Activated CD4-positive, alpha-beta T cell treated with anti-CD3 and anti-CD28 coated beads, Interleukin-2, amount 50 U/mL, for 4 hours (primary cell): ENCODE measurements at places on chromosomes 2 and 18.

- no peak for DNase-seq
These were observed 5.0 kb upstream of the ATP6V1B1 start for GRCh38 chr2:70930371-70931329.

DNA sequence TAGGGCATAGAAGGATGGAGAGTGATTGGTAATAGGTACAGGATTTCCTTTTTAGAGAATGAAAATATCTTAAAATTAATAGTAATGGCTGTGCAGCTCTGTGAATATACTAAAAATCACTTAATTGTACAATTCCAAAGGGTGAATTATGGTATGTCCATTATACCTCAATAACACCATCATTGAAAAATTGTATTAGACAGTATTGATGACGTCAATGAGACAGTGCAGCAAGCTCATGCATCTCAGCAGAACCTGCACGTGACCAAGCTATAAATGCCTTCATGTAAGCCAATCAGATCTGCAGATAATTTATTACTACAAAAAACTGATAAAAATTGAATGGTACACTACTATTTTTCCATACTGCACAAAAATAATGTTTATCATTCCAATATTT is 354.4 kb upstream of the CDH19 start:
- no peak for DNase-seq

DNA sequence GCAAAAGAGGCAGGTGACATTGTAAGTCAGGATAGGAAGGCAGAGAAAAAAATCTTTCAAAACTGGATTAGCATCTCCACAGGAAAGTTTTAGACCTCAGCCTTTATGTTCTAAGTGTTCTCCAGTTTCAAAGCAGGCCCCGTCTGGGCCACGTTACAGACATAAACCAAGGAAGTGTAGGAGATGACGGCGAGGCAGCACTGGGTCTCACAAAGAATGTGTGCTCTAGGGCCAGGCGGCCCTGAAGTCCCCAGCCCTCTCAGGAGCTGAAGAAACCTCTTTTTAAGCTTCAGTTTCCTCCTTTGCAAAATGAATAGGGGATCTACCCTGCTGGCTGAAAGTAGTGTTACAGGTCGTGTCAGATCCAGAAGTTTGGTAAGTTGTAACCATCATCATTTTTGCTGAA is 81.7 kb downstream of the SPRED2 start:
- no peak for DNase-seq

GRCh38 chr2:141399270-141399669 is 731.5 kb downstream of the LRP1B start:
- no peak for DNase-seq

DNA sequence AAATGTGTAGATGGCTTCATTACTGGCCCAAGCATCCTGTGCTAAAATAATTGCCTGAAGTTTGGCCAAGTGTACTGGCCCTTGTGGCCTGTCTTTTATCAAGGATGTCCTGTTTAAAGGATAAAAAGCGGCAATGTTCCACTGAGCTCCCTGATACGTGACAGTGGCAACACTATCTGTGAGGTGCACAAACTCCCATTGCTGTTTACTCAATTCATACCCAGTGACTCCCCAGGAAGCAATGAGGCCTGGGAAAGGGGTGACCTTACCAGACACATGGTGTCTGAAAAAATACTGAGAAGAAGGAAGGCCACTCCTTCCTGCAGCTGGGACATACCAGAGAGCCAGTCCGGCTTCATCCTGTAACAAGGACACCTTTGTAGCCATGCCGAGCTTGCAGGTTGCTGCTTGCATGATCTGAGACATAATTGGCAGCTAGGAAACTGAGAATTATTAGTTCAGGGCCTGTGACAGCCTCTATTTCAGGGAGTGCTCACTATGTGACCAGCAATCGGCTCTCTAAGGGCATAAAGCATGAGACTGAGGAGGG is 198.5 kb upstream of the LRATD1 start:
- DNase-seq = no peak
